ENCODE measurements at places on chromosomes 12 and 14. TPM values are rescaled to one million over a fixed set of nuclear protein-coding genes. Genes with fewer than 3 reads are reported as not detected.

DNA sequence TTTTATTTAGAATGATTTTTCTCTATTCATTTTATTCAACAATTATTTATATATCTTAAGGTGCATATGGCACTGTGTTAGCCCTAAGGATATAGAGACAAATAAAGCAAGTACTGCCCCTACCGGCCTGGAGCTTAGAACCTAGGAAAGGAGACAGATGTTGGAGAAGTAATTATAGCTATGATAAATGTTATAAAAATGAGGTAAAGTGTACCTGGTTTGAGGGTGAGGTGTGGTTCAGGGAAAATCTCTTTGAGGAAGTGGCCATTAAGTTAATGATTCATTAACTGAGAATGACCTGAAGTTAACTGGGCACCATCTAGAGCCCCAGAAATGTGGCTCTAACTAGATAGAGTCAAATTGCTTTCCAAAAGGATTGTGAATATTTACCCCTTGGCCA is 31.9 kb downstream of the CDKL1 start:
- H3K4me3 ChIP-seq: no peak overlapping the region
- H3K36me3 ChIP-seq: no peaks in the 10 kb centered on the region
- no peak for DNase-seq

GRCh38 chr12:46701356-46701755 is 124.4 kb downstream of the SLC38A4 start:
- no peaks in the 10 kb centered on the region for H3K27me3 ChIP-seq
- H3K4me1 ChIP-seq: no peaks in the 10 kb centered on the region
- H3K27ac ChIP-seq: no peak overlapping the region
- H3K4me3 ChIP-seq: no peak overlapping the region
- DNase-seq: no peak

- H3K27me3 ChIP-seq: no peaks in the 10 kb centered on the region
- H3K4me3 ChIP-seq: no peak overlapping the region
- H3K27ac ChIP-seq: no peak overlapping the region
- no peaks in the 10 kb centered on the region for H3K36me3 ChIP-seq
Observed at GRCh38 chr14:52266179-52266578, 1.3 kb upstream of the PTGDR start.

STXBP6 gene
- 60.4 TPM for total RNA-seq

GRCh38 chr12:58009405-58010195 is 68.2 kb downstream of the ATP23 start:
- DNase-seq: no peak
- no peaks in the 10 kb centered on the region for H3K36me3 ChIP-seq
- no peak overlapping the region for H3K27ac ChIP-seq
- H3K27me3 ChIP-seq: no peaks in the 10 kb centered on the region
- no peak overlapping the region for H3K4me3 ChIP-seq

- DNase-seq: no peak
- no peaks in the 10 kb centered on the region for H3K36me3 ChIP-seq
- no peaks in the 10 kb centered on the region for H3K4me1 ChIP-seq
- H3K27me3 ChIP-seq: no peaks in the 10 kb centered on the region
- H3K4me3 ChIP-seq: no peak overlapping the region
Observed at GRCh38 chr12:98060411-98060810, 455.0 kb upstream of the TMPO start.

NYNRIN gene
- total RNA-seq: 10.8 TPM

DNA sequence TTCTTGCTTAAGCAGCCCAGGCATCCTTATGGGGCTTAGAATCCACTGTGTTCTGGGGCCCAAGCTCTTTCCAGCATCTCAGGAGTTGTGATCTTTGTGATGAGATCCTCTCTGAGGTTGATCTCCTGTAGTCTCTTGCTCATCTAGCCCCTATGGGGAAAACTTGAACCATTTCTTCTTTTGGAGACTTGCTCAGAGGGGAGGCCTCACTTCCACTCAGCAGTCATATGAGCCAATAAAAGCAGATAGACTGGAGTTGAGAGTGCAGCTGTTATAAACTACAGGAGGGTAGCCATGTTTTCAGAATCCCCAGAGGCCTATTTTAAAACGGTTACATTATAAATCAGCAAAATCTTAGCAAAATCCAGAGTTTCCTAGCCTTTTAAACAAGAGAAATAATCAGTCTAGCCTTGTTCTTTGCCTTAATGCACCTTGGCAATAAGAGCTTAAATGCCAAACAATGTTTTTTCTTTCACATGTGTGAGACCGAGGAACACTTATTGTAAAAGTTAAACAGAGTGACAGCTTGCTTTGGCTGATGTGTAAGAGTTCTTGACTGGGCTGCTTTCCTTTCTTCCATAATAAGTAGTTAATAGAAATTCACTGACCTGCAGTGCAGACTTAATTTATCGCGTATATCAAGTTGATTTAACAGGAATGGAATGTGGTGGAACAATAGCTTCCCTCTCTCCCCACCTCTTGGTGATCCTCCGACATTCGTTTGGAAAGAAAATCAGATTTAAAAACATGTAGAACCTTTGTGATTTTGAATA is 168.3 kb downstream of the NEDD1 start:
- no peaks in the 10 kb centered on the region for H3K36me3 ChIP-seq
- H3K4me3 ChIP-seq: peak overlapping the region; percentile 20
- peak overlapping the region; percentile 25 for H3K27ac ChIP-seq
- H3K27me3 ChIP-seq: no peaks in the 10 kb centered on the region
- H3K4me1 ChIP-seq: peaks cover 14% of the 10 kb centered on the region
- no peak for DNase-seq

DNA sequence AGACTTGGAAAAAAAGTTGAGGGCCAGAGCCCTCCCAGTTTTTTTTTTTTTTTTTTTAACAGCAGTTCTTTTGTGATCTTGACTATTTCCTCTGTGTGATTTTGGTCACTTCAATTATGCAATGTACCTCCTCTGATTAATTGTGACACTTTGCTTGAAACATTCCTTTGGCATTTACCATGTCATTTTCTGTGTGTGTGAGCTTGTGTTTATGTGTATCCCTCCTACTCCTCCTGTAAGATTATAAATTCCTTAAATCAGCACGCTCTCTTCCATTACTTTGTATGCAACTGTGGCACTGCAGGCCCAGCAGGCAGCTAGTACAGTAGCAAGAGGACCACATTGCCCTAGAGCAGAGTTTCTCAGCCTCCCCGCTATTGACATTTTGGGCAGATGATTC is 33.2 kb upstream of the GALNT16 start:
- peak overlapping the region; percentile 58 for H3K27ac ChIP-seq
- no peak overlapping the region for H3K4me3 ChIP-seq
- peaks cover 16% of the 10 kb centered on the region for H3K4me1 ChIP-seq
- no peaks in the 10 kb centered on the region for H3K27me3 ChIP-seq
- peaks cover 32% of the 10 kb centered on the region for H3K36me3 ChIP-seq

GRCh38 chr12:6635375-6635855 is 344 bp downstream of the LPAR5 start:
- H3K36me3 ChIP-seq: no peaks in the 10 kb centered on the region
- no peaks in the 10 kb centered on the region for H3K27me3 ChIP-seq
- peaks cover 9% of the 10 kb centered on the region for H3K4me1 ChIP-seq
- H3K27ac ChIP-seq: peak overlapping the region; percentile 27

CATSPERB gene
- 2.9 TPM for total RNA-seq

DNA sequence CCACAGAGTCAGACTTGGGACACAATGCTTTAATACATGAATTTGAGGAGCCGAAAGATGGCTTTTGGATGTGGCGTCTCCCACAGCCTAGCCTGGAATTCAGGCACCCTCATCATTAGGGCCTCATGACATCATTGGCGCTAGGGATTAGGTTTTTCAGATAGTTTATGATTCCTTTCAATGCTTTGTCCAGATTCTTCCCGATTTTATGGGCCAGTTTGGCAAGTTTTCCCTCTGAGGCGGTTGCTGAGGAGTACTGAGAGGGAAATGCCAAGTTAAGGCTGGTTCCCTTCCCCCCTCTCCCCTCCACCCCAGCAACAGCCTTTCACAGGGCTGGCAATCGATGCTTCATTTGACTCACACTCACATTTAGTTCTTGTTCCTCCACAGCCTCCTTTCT is 19.7 kb upstream of the PPP1R1A start:
- H3K27me3 ChIP-seq: no peaks in the 10 kb centered on the region
- DNase-seq: no peak
- H3K4me1 ChIP-seq: no peaks in the 10 kb centered on the region
- H3K36me3 ChIP-seq: no peaks in the 10 kb centered on the region
- no peak overlapping the region for H3K4me3 ChIP-seq

ACAD10 gene
- total RNA-seq: 8.8 TPM

DNA sequence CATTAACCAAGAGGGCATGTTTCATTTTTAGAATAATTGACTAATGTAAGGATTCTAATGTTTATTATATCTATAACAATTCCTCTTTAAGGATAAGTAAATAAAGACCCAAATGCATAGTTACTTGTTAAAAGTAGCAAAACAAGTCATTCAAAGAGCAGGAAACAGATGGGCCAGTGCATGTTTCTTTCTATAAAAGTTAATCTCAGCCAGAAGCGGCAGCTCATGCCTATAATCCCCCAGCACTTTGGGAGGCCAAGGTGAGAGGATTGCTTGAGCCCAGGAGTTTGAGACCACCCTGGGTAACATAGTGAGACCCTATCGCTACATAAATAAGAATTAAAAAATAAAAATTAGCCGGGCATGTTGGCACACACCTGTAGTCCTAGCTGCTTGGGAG is 391.0 kb upstream of the RGS6 start:
- H3K4me1 ChIP-seq: peaks cover 19% of the 10 kb centered on the region
- H3K27ac ChIP-seq: no peak overlapping the region
- H3K4me3 ChIP-seq: no peak overlapping the region
- H3K36me3 ChIP-seq: no peaks in the 10 kb centered on the region
- H3K27me3 ChIP-seq: no peaks in the 10 kb centered on the region
- DNase-seq: no peak

- H3K4me3 ChIP-seq: peak overlapping the region; percentile 48
Observed at GRCh38 chr12:53694756-53695151, 18.9 kb upstream of the ATP5MC2 start.

DNA sequence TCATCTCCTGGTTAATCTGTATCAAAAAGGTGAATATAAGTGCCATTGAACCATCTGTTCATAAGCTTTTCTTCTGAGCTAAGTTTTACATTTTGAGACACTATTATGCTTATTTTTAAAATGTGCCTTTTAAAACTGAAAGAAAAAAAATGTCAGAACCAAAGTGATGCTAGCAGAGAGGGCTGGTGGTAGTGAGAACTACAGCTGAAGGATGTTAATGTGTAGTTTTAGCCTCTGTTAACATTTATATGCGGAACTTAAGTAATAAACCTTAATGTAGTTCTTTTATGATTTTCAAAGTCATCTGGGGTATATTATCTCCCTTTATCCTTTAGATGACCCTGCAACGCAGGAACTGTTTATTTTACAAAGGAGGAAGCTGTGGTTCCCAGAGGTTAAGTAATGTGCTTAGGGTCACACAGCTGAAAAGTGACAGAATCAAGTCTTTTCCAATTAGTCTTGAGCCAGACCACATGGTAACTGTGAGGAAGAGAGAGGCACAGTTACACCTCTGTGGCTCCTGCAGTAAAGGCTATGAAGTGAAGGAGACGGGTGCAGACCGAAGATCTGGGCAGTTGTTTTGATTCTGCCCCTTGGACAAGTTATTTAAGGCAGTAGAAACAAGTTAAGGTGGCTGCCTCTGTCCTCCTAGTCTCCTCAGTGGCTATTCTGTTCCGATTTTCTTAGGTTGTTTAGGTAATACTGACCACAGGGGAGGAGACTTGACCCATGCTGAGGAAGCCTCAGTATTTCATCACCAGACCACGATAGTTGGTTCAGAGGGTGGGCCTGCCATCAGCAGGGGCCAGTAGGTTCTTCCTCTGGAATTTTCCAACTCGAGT is 23.9 kb downstream of the GNG2 start:
- DNase-seq: no peak
- no peak overlapping the region for H3K4me3 ChIP-seq
- peak overlapping the region; percentile 15 for H3K27ac ChIP-seq
- no peaks in the 10 kb centered on the region for H3K4me1 ChIP-seq

DNA sequence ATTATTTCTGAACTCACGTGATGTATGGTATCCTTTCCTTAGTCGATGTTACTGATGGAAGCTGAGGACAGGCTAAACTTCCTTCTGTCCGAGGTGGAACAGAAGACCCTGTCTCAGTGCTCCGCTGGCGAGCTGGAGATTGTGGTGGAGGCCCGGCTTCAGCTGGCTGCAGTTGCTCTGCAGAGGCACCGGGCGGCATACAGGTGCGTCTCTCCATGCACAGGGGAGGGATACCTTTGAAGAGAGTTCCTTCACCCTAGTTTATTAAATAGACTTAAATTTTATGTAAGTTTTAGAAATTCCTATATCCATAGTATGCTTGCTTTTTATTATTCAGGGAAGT is 186.7 kb upstream of the NEDD1 start:
- no peak for DNase-seq
- no peak overlapping the region for H3K27ac ChIP-seq
- no peaks in the 10 kb centered on the region for H3K4me1 ChIP-seq
- peak overlapping the region; percentile 52 for H3K4me3 ChIP-seq
- no peaks in the 10 kb centered on the region for H3K27me3 ChIP-seq

DNA sequence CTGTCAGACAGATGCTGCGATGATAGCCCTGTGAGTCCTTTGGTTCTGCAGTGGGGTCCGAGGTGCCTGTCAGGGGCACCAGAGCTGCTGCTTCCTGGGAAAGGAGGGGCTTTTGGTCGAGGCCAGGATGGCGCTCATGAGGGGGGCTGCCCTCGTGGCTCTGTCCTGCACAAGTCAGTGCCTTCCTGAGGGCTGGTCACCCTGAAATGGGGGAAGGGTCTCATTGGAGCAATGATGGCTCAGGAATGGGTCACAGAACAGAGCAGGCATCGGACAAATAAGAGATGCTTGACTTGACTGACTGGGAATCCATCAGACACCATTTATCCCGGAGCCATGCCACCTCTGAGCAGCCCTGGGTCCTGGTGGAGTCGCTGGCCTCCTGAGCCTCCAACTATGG is 121.9 kb downstream of the ADGRD1 start:
- peaks cover 19% of the 10 kb centered on the region for H3K36me3 ChIP-seq
- H3K4me3 ChIP-seq: no peak overlapping the region
- H3K27me3 ChIP-seq: no peaks in the 10 kb centered on the region
- H3K4me1 ChIP-seq: peaks cover 9% of the 10 kb centered on the region
- H3K27ac ChIP-seq: no peak overlapping the region

IL26 gene
- not detected for total RNA-seq

- no peaks in the 10 kb centered on the region for H3K4me1 ChIP-seq
- no peaks in the 10 kb centered on the region for H3K27me3 ChIP-seq
- H3K27ac ChIP-seq: no peak overlapping the region
- no peak for DNase-seq
Observed at GRCh38 chr14:87171141-87171540, 821.8 kb downstream of the GALC start.

Measured in esophagus muscularis mucosa (tissue), 4 donors.